ENCODE measurements at places on chromosomes 5 and 9.

- DNase-seq: no peak
Observed at GRCh38 chr9:136687721-136688223, 515 bp upstream of the AGPAT2 start.

DNA sequence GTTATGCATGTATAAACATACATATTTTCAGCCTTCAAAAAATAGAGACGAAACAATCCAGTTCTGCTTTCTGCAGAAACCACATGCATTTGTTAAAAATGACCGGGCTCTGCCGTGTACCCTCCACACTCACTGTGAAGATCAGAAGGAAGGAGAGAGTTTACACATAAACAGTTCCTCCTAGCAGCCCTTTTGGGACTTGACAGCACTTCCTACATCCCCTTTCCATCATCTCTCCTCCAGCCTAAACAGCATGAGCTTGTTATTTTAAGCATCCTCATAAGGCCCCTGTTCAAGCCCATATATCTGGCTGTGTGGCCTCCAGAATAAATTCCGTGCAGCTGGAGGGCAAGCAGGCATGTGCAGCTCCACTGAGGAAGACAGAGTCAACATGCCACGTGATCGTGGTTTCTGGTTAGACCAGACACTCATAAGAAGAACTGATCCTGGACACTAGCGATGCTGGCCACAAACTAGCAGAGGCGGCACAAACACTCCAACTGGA lies 42.2 kb downstream of the NIPAL4 start:
- no peak for DNase-seq

- no peak for DNase-seq
Observed at GRCh38 chr9:112366591-112366990, 13.3 kb upstream of the HSDL2 start.

DNA sequence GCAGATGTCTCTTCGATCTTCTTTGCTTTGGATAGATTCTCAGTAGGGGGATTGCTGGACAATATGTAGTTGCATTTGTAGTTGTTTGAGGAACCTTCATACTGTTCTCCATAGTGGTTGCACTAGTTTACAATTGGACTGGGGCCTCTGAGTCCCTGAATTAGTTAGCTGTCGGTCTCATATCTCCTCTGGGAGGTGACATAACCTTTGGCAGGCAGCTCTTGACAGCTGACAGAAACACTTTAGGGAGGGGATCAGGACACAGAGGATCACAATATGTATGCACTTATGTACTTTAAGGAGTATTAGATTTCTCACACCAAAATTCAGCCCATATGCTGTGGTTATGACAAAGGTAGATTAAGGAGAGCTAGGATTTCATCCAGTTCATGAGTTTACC lies 1279.9 kb upstream of the DMAC1 start:
- no peak for DNase-seq

DNA sequence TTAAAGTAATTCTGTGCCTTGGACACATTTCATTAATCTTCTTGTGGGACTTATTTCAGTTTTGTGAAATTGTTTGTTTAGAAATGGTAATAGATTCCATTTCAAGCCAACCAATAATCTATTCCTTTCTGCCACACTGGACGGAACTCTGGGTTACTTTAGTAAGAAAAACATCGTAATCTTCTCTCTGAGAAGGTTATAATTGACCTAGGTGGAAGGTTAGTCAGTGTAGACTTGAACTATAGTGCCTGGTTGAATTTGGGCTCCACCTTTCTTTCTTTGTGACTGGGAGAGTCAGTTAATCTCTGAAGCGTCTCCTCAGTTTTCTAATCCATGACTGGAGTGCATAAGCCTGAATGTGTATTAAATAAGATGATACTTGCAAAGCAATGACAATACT lies 89.7 kb upstream of the PRLR start:
- no peak for DNase-seq

DNA sequence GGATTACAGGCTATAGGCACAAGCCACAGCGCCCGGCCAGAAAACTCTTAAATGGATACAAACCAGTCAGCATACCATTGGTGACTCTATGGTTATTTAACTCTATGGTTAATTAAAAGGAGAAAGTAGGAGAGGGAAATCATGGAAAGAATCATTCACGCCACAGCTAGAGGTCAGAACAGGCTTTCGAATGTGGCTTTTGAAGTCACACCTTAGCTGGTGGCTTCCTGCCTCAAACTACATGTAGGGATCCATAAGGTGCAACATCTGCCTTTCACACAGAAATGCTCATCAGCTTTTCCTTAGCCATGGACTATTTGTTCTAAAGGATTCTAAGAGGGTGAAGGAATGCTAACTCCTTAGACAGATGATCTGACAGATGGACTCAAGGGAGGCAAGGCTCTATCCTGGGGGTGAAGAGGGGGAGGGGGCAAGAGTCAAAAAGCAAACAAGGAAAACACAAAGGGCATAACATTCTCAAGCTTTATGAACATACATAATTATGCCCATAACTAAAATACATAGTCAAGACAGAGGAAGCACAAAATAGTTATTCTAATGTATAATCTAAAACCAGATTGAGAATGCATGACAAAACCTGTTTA lies 130.9 kb downstream of the EFNA5 start:
- no peak for DNase-seq

DNA sequence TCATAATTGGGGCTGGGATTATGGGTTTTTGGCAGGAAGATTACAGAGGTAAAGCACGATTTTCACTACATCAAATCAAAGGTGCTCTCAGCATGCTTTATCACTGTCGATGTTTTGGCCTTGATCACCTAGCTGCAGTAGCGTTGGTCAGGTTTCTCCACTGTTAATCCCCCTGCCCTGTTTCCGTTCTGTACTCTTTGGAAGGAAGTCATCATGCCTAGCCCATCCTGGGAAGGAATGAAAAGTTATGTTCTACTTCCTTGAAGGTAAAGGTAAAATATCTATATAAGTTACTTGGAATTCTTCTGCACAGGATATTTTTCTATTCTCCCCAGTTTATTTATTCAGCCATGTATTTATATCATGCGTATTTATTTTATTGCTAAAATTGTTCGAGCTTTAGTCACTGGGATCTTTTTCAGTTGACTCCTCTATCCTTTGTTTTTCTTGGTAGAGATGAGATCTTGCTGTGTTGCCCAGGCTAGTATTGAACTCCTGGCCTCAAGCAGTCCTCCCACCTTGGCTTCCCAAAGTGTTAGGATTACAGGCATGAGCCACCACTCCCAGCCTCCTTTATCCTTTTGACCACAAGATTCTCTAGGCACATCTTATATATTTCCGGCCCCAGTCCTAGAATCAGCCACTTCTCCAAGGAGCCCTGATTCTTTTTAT lies 25.3 kb downstream of the FAF2 start:
- DNase-seq: no peak

GRCh38 chr5:100643473-100643872 lies 108.3 kb downstream of the FAM174A start:
- DNase-seq: no peak

- no peak for DNase-seq
Observed at GRCh38 chr5:131634666-131634995, 398 bp downstream of the RAPGEF6 start.

GRCh38 chr5:113061846-113062780 lies 85.5 kb downstream of the DCP2 start:
- peak; percentile 42 for DNase-seq

DNA sequence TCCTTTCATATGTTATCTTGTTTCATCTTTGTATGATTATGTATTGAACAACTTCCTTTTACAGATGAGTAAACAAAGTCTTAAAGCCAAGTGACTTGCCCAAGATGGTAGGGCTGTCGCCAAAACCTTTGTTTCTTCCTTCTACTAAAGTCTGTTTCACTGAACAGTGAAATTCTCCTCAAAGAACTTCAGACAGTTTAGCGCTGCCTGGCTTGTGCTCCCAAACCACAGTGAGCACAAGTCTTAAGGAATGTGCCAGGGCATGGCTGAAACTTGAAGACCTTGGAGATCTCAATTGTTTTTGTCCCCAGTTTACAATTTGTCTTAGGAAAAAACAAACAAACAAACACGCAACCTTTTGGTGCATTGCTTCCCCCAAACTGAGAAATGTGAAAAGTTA lies 273.5 kb downstream of the CRB2 start:
- DNase-seq: no peak

DNA sequence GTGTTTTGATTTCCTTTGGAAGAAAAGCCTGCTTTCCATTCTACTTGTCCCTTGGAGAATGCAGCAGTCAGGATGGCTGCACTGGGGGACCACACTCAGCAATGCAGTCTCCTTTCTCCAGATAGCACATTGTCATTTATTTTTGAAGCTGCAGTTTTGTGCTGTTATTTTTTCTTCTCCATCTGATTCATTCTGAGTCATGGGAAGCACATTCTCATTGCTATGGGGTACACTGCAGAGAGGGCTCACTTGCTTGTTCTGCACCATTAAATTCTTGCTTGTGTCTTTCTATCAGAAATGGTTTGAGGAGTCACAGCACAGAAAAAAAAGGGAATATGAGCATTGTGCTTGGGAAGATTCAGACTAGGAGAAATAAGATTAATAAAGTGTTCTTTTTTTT lies 39.7 kb upstream of the POC5 start:
- no peak for DNase-seq

DNA sequence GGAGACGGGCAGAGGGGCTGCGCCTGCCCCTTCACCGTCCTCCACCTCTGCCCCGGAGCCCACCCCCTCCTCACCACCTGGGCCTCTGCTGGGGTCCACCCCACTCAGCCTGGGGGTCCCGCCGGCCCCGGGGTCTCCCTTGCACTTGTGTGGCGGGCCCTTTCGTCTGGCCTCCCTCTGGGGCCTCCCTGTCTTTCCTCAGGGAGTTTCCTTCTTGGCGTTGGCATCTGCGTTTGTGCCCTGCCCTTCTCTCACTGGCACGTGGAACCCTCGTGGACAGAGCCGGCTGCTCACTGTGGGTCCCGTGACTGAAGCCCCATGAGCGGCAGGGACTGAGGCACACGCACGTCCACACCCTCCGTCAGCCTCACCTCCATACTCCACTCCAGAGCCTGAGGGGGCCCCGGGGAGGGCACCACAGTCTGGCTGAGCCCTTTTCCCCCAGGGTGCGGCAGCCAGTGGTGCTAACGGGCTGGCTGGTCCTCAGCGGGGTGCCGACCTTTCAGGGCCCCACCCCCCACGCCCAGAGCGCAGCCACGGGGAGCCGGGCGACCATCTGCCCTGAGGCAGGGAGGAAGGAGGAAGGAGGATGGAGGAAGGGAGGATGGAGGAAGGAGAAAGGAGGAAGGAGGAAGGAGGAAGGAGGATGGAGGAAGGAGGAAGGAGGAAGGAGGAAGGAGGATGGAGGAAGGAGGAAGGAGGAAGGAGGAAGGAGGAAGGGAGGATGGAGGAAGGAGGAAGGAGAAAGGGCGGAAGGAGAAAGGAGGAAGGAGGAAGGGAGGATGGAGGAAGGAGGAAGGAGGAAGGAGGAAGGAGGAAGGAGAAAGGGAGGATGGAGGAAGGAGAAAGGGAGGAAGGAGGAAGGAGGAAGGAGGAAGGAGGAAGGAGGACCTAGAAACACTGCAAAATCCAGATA lies 53.0 kb upstream of the NRARP start:
- DNase-seq: no peak

- DNase-seq: no peak
Observed at GRCh38 chr5:159486836-159487235, 156.5 kb upstream of the IL12B start.

- no peak for DNase-seq
Observed at GRCh38 chr5:16597946-16598694, 18.7 kb downstream of the RETREG1 start.

DNA sequence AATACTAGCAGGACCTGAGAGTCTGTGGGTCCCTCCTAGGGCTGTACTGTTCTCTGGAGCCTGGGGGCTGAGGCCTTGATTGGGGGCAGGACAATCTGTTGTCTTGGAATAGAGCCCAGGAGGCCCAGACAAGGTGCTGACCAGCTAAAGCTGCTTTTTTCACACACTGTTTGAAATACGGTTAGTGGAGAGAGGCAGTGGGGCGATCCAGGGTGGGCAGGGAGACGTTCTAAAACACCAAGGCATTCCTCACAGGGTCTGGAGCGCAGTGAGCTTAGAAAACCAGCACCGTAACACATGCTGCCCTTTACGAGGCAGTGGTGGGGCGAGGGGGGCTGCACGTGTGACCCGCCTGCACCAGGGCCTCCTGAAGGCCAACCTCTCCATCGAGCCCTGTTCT lies 55.1 kb downstream of the EHMT1 start:
- no peak for DNase-seq

DNA sequence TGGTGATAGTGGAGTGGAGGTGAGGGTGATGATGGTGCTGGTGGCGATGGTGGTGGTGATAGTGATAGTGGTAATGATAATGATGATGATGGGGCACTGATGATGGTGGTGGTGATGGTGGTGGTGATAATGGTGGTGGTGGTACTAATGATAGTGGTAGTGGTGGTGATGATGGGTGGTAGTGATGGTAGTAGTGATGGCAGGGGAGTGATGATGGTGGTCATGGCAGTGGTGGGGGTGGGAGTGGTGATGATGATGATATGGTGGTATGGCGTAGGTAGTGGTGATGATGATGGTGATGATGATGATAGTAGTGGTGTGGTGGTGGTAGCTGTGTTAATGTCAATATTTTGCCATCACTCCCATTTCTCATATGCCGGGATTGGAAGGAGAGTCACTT lies 44.5 kb upstream of the ORM1 start:
- DNase-seq: no peak

DNA sequence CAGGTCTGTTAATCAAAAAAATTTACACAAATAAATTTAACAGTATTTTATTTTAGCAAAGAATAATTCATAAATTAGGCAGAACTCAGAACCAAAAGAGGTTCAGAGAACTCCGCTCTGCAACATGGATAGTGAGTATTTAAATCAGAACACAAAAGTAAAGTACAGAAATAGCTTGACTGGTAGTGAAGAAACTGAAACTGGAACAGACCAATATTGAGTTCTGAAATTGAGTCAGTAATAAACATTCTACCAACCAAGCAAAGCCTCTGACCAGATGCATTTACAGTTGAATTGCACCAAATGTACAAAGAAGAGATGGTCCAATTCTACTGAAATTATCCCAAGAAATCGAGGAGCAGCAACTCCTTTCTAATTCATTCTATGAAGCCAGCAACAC lies 1542.8 kb downstream of the EFNA5 start:
- no peak for DNase-seq

- DNase-seq: no peak
Observed at GRCh38 chr5:36156121-36156601, 4.2 kb downstream of the SKP2 start.

DNA sequence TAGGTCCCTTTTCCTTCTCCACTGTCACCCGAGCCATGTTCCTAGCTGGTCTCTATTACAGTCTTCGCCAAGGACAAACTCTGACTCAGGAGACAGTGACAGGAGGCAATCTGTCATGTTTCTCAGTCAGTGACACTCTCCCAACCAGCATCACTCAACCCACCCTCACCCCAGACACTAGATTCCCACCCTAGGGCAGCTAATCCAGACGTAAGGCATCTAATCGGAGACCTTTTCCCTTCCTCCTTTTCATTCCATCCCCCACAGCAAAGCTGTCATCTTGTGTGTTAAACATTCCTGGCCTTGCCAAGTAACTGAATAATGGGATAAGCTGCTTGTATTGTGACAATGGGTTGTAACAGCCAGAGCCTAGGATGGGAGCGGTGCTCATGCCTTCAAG lies 95.2 kb downstream of the SNX18 start:
- DNase-seq: no peak

DNA sequence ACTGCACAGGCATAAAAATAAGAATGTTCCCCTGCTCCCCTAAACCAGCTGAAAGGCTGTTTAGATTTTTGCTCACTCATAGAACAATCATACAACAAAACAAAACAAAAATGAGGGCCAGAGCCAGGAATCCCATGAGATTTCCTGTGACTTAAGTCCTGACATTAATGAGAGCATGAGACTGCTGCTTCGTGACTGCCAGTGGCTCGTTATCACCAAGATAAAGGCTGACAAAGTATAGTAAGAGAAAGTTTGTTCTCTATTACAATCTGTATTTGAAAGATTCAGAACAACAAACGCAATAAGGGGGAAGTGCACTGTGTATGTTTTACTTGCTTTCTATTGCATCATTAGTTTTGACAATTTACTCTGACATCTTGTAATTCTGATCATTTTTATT lies 837.1 kb upstream of the C9orf72 start:
- DNase-seq: no peak
